Activated naive CD4-positive, alpha-beta T cell treated with anti-CD3 and anti-CD28 coated beads, Interleukin-2, amount 50 U/mL, for 16 hours (primary cell): ENCODE measurements at places on chromosomes 4 and X.

DNA sequence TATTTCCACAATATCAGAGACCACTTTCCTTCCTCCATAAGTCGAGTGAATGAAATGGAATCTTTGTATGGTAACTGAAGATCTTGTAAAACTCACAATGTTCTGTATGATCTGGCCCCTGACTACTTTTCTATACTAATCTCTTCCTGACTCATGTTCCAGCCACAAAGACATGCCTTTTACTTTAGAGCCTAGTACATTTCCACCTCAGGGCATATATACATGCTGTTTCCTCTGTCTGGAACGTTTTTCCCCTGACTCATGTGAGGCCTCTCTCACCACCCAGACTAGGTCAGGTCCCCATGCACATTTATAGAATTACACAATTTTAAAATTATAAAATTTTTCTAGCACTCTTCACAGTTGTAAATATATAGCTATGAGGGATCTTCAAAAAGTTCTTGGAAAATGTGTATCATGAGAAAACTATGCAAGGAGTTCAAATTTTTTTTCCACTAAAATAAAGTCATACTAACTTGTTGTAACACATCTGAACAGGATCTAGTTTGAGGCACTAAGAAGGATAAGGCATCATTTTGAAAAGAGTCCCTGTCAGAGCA is 208.8 kb downstream of the SH2D1A start:
- DNase-seq, result no peak

- DNase-seq, result no peak
These were observed 11.7 kb downstream of the NELFA start for GRCh38 chr4:1996866-1997611.

DNA sequence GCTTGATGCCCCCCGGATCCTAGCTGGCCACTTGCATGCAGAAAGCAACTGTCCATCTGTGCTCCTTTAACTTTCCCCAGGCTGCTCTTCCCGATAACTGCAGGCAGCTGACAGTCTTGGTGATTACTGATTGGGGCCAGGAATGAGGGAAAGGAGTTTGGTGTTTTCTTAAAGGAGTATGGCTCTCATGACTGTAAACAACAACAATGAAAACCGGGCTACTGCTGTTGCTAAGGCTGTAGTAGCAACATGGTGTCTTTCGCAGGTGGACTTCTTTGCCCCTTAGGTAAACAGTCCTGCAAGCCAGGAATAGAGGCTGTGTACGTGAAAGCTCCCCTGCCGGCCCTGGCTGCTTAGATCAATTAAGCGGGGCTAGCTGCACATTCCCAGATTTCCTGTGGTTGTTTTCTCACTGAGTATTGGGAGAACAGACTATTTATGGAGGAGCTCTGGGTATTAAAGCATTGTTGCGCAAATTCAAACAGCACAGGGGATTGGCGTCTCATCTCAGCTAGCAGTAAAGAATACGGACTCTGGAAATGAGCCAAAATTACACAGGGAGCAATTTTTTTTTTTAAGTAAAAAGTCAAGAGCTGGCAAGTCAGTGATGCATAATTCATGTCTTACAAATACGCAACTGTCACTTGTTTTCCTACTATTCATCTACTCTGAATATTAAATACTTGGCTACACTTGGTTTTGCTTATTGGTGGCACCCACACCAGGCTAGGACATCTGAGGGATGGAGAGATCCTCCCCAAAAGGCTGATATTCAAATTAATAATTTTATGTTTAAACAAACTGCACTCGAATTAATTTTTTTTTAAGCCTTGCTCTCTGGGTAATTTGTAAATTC is 61.6 kb upstream of the NAP1L5 start:
- DNase-seq, result no peak

DNA sequence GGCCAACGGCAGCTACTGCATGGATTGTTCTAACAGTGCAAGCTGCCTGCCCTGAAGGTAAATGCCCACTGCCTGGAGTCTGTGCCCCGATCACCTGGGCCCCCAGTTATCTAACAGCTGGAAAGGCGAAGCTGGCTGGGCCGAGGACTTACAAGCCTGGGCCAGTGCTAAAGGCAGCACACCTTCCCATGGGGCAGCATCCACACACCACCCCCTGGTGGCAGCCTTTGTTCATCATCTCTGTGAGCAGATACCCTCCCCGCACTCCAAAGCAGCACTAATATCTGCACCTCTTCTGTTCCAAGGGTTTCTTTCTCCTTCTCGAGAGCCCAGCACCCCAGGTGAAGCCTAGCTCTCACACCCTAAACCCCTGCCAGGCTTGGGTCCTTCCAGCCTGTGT is 7.6 kb downstream of the SLC2A9 start:
- peak; percentile 38 for DNase-seq

DNA sequence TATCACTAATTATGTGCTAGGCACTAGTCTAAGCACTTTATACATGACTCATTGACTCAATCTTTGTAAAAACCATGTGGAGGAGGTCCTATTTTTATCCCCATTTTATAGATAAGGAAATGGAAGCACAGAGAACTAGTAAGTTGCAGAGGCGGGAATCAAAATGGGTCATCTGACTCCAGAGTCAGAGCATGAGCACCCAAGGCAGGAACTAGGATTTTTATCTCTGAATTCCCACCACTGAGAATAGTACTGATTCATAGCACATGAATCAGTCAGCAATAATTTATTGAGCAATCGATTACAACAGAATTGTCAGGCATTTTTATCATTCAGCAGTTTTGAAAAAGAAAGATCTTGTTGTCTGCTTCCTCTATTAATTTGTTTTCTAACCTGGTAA is 19.3 kb downstream of the SCARB2 start:
- no peak for DNase-seq

- DNase-seq, result no peak
These were observed 13.3 kb downstream of the FUNDC1 start for GRCh38 chrX:44529310-44529709.

- no peak for DNase-seq
These were observed 314.8 kb downstream of the PDHA2 start for GRCh38 chr4:96154676-96155075.

DNA sequence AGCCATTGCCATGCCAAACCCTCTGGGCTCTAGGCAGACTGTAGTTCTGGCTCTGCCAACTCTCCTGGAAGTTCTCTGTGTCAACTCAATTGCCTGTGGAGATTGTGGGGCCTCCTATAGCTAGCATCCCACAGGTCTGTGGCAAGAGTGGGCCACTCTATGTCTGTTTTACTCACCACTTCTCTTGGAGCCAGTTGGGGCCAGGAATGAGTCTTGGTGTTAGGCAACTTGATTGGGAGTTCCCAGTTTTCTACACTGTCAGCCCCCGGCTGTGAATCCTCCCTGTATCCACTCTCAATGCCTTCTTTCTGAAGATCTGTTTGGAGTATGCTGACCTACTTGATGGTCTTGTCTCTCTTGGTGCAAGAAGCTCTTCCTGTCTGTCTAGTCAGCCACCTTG is 48.2 kb upstream of the EPGN start:
- DNase-seq, result no peak

- DNase-seq, result no peak
These were observed 522.5 kb upstream of the AGA start for GRCh38 chr4:177964693-177965168.

DNA sequence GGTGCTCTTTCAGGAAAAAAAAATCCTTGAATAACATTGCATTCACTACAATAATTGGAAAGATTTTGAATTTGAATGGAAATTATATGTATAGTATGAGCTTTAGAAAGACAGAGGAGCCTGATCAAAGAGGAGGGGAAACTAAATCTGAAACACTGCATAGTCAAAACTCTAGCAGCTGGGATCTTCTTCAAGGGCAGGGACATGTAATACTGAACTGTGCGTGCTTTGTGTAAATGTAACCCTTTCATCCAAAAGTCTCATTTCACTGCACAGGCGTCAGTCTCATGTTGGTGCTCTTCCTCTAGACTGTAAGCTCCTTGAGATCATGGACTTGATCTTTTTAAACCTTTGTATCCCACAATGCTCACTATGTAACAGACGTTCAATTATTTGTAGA is 212.0 kb upstream of the JADE1 start:
- no peak for DNase-seq

GRCh38 chrX:75989806-75990590 is 182.9 kb upstream of the PBDC1 start:
- no peak for DNase-seq

GRCh38 chr4:123867910-123868587 is 471.5 kb downstream of the SPRY1 start:
- DNase-seq, result no peak

DNA sequence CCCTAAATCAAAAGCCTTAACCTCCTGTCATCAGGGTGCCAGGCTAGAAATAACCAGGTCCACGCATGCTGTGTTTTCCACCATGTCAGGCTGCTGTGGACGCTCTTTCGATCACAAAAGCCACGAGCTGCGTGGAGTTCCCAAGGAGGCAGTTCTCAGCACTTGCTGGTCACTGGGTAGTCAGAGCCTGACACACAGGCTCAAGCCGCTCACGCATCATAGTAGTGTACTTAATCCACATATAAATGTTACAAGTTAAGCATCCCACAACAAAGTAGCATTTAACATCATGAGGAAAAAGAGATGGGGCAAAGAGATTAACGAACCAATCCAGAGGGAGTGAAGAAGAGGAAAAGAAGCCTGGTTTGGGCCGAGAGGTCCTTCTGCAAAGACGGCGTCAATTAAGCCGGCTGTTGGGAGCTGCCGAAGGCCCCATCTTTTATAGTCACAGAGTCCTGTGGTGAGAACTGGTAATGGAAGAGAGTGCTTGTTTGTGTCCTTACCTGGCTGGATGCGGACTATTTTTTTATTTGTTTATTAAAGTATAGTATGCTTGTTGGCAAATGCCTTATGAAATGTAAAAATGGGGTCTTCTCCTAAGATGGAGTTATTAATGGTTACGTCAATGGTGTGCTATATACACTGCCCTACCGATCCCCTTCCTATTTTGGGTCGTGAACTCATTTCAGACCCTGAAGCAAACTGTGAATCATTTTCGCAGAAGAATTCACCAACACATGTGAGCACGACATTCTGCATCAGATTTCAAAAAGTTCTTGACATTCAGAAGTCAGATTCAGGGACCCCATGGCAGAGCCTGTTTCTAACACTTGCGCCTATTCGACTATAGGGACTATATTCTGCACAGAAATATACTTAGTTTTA is 675 bp downstream of the PRIMPOL start:
- no peak for DNase-seq

- no peak for DNase-seq
These were observed 187.5 kb upstream of the ETNPPL start for GRCh38 chr4:108950158-108950915.

- no peak for DNase-seq
These were observed 956.9 kb upstream of the NDST4 start for GRCh38 chr4:116070283-116070682.

DNA sequence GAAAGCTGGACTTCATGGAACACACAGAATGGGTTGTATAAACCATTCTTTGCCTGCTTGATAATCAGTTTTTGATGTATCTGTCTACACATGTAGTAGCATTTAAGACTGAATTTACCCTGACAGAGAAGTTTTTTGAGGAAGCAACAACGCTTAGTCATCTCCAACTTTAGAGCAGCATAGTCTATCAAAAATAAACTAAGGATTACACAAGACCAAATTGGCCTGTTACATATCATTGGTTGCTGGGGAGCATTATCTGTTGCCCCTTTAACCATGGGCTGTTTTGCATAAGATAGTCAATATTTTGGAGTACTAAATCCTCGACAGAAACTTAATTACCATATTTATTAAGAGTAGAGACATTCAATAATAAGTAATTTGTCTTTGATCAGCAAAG is 347.4 kb downstream of the FAM47B start:
- DNase-seq, result no peak

DNA sequence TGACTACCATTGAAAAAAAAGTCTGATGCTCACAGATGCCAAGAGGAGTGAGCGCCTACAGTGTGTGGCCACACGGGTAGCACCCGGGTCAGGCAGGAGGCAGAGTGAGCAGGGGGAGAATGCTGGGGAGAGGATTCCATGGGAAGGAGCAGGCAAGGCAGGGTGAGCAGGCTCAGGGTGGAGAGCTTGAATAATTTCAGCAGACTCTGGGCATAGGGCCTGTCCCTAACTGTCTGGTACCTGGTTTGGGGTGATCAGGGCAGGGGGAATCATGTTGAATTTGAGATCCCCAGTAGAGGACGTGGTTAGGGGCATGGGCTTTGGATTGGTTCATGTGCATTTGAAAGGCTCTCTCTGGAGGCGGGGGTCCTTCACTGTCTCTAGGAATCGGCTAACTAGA is 51.2 kb upstream of the TLR3 start:
- no peak for DNase-seq

- DNase-seq, result no peak
These were observed 5.1 kb downstream of the RHOH start for GRCh38 chr4:40201898-40202297.

DNA sequence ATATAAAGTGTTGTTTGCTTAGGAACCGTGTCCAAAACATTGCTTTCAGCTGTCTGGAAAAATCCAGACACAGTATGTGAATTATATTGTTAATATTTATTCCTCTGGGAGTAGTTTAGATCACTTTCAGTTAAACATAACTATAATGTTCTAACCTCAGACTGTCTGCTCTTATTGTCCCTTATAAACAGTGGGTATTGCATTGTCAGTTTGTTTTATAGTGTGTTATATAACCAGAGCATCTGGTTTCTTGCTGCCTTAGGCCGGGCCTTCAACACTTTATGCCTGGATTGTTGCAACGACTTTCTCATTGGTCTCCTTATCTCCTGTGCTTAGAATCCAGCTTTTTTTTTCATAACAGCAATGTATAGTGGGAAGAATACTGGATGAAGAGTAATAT is 26.4 kb downstream of the ATG4A start:
- DNase-seq, result no peak

- DNase-seq, result no peak
These were observed 394.6 kb downstream of the PCDH7 start for GRCh38 chr4:31114816-31115215.

GRCh38 chr4:28518561-28519165 is 1658.0 kb downstream of the STIM2 start:
- no peak for DNase-seq

GRCh38 chrX:39445336-39445735 is 644.1 kb downstream of the MID1IP1 start:
- peak; percentile 42 for DNase-seq

- DNase-seq, result no peak
These were observed 427.9 kb upstream of the SLIT2 start for GRCh38 chr4:19823781-19824180.

- DNase-seq, result no peak
These were observed 53.1 kb downstream of the ELF4 start for GRCh38 chrX:130057209-130057608.

- no peak for DNase-seq
These were observed 45.9 kb upstream of the GPRIN3 start for GRCh38 chr4:89353514-89353913.

GRCh38 chr4:102216666-102217065 is 128.6 kb downstream of the SLC39A8 start:
- no peak for DNase-seq

DNA sequence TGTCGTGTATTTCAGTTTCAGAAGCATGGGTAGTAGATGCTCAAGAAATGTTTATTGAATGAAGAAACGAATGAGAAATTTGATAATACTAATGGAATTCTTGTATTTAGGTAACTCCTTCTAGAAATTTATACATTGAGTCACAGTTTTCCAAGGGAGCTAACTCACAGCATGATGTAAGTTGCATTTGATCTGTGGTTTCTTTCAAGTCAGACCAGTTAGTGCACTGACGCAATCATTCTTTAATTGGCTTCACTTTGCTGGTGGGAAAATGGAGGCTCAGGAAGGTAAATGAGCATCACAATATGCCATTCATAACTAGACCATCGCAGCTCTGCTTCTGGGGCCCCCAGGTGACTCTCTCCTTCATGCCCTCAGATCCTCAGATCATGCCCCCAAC is 17.3 kb upstream of the CWH43 start:
- no peak for DNase-seq
